ENCODE measurements at places on chromosomes 5 and 9. TPM values are rescaled to one million over a fixed set of nuclear protein-coding genes. Genes with fewer than 3 reads are reported as not detected.

- H3K4me3 ChIP-seq: no peak overlapping the region
- H3K4me1 ChIP-seq: peaks cover 13% of the 10 kb centered on the region
- H3K27me3 ChIP-seq: no peaks in the 10 kb centered on the region
- no peak overlapping the region for H3K27ac ChIP-seq
- H3K36me3 ChIP-seq: peaks cover 47% of the 10 kb centered on the region
These were observed 66.9 kb downstream of the DCP2 start for GRCh38 chr5:113043491-113043931.

DNA sequence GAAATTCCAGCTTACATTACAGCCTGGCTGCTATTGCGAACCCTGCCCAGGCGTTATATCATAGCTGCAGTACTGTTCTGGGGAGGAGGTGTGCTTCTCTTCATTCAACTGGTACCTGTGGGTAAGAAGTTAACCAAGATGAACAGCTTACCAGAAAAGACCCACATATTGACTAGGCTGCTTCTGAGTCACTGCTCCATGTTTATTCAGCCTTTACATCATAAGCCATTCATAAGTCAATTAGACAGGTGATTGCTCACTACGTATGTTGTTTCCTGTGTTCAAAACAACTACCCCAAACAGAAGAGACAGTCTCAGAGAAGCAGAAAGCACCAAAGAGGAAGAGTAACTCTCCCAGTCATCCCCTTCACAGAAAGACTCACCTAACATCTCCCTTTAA is 34.7 kb upstream of the SLC22A5 start:
- H3K4me3 ChIP-seq: no peak overlapping the region
- DNase-seq: peak; percentile 62
- no peaks in the 10 kb centered on the region for H3K27me3 ChIP-seq
- 0 out of 2 replicates have a peak, but pooled peaks cover 3% of the 10 kb centered on the region for H3K36me3 ChIP-seq
- H3K4me1 ChIP-seq: 0 out of 2 replicates have a peak, but pooled peaks cover 2% of the 10 kb centered on the region
- no peak overlapping the region for H3K27ac ChIP-seq

DNA sequence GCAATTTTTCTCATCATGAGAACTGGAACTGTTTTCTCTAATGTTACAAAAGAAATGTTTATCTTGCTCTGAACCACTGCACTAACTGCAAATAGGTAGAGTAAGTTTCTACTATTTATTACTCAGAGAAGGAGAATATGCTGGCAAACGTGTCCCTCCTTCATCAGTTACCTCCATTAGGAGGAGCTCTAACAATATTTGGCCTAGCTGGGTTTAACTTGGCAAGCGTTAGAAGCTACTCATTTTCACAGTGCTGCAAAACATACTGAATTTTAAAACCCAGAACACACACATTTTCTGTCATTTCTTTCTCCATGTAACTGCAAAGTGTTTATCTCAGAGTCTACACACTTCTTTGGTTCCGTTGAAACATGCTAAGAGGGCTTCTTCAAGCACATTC is 101.0 kb upstream of the GABRG2 start:
- no peaks in the 10 kb centered on the region for H3K36me3 ChIP-seq
- H3K4me3 ChIP-seq: no peak overlapping the region
- DNase-seq: no peak
- no peaks in the 10 kb centered on the region for H3K27me3 ChIP-seq

GRCh38 chr5:59272809-59273427 is 620.6 kb downstream of the PDE4D start:
- H3K36me3 ChIP-seq: no peaks in the 10 kb centered on the region
- H3K4me3 ChIP-seq: no peak overlapping the region
- no peak overlapping the region for H3K27ac ChIP-seq
- no peak for DNase-seq
- no peaks in the 10 kb centered on the region for H3K4me1 ChIP-seq

- H3K36me3 ChIP-seq: peaks cover 50% of the 10 kb centered on the region
- H3K4me3 ChIP-seq: no peak overlapping the region
- DNase-seq: no peak
- no peaks in the 10 kb centered on the region for H3K27me3 ChIP-seq
These were observed 23.8 kb downstream of the ANKS6 start for GRCh38 chr9:98772364-98773155.

GRCh38 chr5:135827965-135828781 is 6.3 kb upstream of the SLC25A48 start:
- no peaks in the 10 kb centered on the region for H3K4me1 ChIP-seq
- DNase-seq: no peak
- H3K4me3 ChIP-seq: no peak overlapping the region
- H3K36me3 ChIP-seq: no peaks in the 10 kb centered on the region

GRCh38 chr5:132221781-132222648 is 5.6 kb downstream of the P4HA2 start:
- peak; percentile 87 for DNase-seq
- H3K27me3 ChIP-seq: no peaks in the 10 kb centered on the region
- H3K36me3 ChIP-seq: peaks cover 14% of the 10 kb centered on the region
- peak overlapping the region; percentile 64 for H3K27ac ChIP-seq
- H3K4me3 ChIP-seq: no peak overlapping the region

- no peak for DNase-seq
- H3K27me3 ChIP-seq: no peaks in the 10 kb centered on the region
- no peaks in the 10 kb centered on the region for H3K36me3 ChIP-seq
- H3K4me3 ChIP-seq: no peak overlapping the region
- no peak overlapping the region for H3K27ac ChIP-seq
These were observed 39.1 kb upstream of the MSH3 start for GRCh38 chr5:80615266-80615914.

DNA sequence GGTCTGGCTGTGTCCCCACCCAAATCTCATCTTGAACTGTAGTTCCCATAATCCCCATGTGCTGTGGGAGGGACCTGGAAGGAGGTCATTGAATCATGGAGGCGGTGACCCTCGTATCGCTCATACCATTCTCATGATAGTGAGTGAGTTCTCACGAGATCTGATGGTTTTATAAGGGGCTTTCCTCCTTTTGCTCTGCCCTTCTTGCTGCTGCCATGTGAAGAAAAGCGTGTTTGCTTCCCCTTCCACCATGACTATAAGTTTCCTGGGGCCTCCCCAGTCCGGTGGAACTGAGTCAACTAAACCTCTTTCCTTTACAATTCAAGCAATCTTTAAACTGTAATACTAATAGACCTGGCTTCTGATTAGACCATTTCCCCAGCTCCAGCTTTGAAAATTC is 92.2 kb upstream of the SARDH start:
- peaks cover 14% of the 10 kb centered on the region for H3K4me1 ChIP-seq
- H3K4me3 ChIP-seq: no peak overlapping the region
- no peaks in the 10 kb centered on the region for H3K27me3 ChIP-seq
- DNase-seq: peak; percentile 16
- no peak overlapping the region for H3K27ac ChIP-seq
- peaks cover 7% of the 10 kb centered on the region for H3K36me3 ChIP-seq

The INSYN2B gene
- total RNA-seq: 33.5 TPM

The GFRA3 gene
- not detected for total RNA-seq

The CAMK2A gene
- 0.18 TPM for total RNA-seq
